ENCODE measurements at places on chromosomes 5 and 9.

GRCh38 chr9:112035166-112035826 lies 138.7 kb downstream of the UGCG start:
- DNase-seq = no peak

DNA sequence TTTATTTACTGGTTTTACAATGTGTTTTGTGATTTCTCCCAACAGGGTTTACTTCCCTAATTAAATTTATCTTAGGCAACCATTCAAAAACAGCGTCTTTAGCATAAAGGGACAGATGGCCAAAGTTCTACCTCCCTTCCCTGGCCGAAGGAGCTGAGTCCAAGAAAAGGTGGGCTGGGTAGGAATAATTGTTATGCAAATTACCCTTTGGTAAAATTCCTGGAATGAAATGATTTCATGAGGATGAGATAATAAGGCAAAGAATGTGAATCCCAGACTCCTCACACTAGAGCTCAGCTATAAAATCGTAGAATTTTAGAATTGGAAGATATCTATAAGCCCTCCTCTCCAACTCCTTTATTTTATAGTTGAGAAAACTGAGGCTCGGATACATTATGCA lies 119.6 kb downstream of the SGCD start:
- DNase-seq = no peak

GRCh38 chr9:78248635-78249034 lies 12.8 kb downstream of the CEP78 start:
- no peak for DNase-seq

DNA sequence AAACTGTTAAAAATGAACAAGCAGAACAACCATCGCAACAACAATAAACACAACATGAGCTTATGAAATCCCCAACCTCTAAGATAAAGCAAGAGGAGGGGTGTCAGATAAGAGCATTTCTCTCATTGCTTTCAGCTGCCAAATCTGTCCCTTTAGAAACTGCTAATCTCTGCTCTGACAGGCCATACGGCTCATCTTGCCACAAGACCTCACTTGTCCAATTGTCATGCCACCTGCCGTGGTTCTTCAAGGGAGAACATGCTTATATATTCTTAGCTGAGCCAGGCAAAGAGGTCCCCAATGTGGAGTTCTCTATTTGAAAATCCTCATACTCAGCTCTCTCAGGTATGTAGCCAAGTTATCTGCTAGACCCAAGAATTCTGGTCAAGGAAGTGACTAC lies 405.0 kb upstream of the TNC start:
- DNase-seq = no peak

DNA sequence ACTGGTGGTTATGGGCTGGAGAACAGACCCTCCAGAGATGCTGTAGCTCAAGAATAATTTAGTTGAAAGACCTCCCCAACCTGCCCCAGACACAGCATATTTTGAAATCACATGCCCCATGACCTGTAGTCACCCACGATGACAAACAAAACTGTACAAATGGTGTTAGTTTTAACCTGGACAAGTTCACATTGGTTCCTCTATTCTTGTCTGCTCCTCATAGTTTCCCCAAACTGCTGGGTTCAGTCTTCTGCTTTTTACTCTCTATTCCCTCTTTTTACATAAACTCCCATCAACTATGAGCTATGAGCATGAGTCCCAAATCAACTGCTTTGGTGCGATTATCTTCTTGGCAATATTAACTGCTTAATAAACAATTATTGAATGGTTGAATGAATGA lies 365.3 kb upstream of the CLINT1 start:
- DNase-seq = no peak

DNA sequence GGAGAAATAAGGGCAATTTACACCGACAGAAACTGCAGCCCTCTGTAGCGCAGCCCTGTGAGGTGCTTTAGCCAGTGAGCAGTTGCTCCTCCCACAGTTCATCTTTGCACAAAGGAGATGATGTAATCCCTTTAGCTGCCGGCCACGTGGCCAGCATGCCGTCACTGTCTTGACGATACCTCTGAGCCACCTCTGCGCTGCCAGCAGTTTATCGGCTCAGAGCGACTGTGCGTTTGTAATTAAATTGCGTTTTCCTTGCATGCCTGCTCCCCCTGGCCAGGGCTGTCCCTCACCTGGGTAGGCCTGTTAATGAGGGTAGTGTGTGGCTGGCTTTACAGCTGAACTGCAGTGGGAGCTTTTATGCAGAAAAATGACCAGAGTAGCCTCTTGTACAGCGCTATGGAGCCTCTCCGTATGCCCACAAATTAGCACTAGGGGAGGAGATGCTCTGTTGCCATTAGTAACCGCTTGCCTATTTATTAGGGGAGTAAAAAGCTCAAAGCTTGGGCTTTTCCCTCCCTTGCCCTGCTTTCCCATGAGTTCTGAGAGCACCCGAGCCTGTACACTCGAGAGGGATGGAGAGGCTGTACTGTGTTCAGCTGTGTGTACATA lies 107.0 kb downstream of the TRIO start:
- DNase-seq = peak; percentile 38

DNA sequence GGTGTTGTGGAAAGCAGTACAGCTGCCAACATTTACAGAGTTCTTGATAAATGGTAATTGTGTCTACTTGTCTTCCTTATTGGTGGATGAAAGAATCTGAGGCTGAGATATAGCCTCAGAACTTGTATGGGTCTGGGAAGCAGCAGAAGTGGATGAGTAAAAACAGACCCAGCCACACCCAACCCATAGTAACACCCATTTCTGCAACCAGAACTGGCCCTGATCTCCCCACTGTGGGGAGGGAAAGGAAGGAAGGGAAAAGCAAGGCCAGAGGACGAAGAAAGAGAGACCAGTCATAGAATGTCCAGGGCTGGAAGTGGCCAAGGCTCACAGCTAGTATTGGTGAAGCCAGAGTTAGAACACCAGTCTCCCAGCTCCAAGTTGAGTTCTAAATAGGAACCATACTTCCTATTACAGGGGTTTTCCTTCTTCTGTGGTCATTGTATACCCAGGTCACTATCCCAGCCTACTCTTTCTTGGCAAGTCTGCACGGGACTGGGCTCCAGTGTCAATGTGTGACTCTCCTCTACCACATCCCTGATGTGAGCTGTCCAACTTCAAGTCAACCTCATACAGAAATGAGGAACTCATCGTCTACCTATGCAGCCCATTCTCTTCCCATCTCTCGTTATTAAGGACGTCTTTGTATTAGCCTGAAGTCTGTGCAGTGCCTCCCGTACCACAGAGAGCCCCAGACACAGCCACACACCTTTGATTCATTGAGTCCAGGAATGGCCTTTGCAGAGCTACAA lies 35.9 kb downstream of the ITK start:
- no peak for DNase-seq

DNA sequence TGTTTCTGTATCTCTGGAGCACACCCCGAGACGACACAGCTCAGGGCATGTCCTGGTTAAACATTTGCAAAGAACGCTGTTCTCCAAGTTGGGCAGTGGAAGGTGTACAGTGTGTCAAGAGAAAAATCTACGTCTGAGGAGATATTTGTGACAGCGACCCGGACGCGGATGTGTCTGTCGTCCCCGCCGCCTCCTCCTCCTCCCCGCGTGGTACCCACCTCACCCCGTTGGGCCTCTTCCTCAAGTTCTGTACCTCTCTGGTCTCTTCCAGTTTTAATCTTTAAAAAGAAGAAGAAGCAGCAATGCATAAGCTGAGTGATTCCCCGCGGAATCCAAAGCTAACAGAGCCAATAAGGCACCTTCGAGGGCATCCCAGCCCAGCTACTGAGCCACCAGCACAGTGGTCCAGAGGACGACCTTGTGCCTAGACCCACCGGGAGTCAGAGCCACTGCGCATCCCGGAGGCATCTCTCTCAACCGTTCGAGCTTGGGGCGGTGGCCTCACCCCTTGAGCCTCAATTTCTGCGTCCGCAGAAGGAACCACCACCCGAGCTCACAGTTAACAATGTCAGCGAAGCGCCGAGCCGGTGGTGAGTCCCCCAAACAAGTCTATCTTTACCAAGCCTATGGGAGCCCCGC lies 467 bp downstream of the C9orf78 start:
- no peak for DNase-seq

- DNase-seq = no peak
These were observed 35.8 kb downstream of the VLDLR start for GRCh38 chr9:2657427-2657826.

- DNase-seq = no peak
These were observed 101.1 kb upstream of the GNAQ start for GRCh38 chr9:78132701-78133058.

GRCh38 chr5:38938424-38938823 lies 92.6 kb downstream of the OSMR start:
- no peak for DNase-seq

GRCh38 chr5:4905674-4906520 lies 234.2 kb upstream of the ADAMTS16 start:
- no peak for DNase-seq

- DNase-seq = no peak
These were observed 29.0 kb upstream of the CCDC112 start for GRCh38 chr5:115325296-115325959.

DNA sequence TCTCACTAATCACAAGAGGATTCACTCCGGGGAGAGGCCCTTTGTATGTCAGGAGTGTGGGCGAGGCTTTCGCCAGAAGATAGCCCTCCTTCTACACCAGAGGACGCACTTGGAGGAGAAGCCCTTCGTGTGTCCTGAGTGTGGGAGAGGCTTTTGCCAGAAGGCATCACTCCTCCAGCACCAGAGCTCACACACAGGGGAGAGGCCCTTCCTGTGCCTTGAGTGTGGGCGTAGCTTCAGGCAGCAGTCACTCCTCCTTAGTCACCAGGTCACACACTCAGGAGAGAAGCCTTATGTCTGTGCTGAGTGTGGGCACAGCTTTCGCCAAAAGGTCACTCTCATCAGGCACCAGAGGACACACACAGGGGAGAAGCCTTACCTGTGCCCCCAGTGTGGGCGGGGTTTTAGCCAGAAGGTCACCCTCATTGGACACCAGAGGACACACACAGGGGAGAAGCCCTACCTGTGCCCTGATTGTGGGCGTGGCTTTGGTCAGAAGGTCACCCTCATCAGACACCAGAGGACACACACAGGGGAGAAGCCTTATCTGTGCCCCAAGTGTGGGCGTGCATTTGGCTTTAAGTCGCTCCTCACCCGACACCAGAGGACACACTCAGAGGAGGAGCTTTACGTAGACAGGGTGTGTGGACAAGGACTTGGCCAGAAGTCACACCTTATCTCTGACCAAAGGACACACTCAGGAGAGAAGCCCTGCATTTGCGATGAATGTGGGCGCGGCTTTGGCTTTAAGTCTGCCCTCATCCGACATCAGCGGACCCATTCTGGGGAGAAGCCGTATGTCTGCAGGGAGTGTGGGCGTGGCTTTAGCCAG lies 27.8 kb downstream of the NUTM2F start:
- no peak for DNase-seq

GRCh38 chr5:89147031-89147430 lies 264.0 kb upstream of the MEF2C start:
- DNase-seq = no peak

- DNase-seq = no peak
These were observed 72.4 kb upstream of the CXCL14 start for GRCh38 chr5:135651156-135651555.

DNA sequence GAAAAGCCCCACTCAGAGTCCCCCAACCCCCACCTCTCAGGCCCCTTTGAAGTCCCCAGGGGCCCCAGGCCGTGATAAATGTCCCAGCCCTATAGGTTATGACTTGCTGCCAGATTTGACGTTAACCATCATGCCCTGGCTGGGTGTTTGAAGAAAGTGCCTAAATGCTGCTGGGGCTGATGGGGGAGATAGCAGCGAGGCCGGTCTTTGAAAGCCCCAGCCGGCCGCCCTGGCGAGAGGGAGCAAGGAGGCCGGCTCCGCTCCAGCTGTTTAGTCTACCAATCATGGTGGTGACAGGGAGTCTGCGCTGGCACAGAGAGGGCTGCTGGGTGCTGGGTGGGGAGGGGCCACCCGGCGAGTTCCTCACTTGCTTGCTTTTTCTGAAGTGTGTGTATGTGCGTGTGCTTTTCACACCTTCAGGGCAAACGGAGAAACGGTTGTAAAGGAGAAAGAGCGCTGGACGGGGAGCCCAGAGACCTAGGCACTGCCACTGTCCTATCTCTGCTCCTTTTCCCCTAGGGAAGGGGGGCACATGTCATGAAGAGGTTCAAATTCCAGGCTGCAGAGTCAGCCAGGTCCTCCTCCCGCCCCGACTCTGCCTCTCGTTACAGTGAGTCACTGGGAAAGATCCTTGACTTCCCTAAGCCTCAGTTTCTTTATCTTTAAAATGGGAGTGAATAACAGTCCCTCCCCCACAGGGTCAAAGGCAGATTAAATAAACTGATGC lies 126.1 kb upstream of the HAND1 start:
- no peak for DNase-seq

- no peak for DNase-seq
These were observed 72.3 kb downstream of the HCN1 start for GRCh38 chr5:45623832-45624231.

GRCh38 chr5:1204693-1205242 lies 3.4 kb downstream of the SLC6A19 start:
- DNase-seq = peak; percentile 9

DNA sequence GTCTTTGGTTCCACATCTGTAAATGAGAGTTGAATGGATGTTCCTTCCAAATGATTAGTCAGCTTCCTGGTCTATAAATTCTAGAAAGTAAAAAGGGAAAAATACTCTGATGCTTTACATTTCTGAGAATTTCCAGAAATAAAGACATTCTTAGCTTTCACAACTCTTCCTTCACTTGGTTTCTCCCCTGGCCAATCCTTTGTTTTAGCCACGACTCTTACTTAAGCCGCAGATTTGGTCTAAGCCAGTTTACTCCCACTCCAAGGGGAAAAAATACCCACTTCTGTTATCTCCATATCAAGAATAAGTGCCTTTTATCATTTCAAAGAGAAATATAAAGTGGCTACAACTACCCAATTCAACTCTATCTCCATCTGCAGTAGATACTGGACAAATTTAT lies 29.7 kb downstream of the PWWP2A start:
- no peak for DNase-seq

DNA sequence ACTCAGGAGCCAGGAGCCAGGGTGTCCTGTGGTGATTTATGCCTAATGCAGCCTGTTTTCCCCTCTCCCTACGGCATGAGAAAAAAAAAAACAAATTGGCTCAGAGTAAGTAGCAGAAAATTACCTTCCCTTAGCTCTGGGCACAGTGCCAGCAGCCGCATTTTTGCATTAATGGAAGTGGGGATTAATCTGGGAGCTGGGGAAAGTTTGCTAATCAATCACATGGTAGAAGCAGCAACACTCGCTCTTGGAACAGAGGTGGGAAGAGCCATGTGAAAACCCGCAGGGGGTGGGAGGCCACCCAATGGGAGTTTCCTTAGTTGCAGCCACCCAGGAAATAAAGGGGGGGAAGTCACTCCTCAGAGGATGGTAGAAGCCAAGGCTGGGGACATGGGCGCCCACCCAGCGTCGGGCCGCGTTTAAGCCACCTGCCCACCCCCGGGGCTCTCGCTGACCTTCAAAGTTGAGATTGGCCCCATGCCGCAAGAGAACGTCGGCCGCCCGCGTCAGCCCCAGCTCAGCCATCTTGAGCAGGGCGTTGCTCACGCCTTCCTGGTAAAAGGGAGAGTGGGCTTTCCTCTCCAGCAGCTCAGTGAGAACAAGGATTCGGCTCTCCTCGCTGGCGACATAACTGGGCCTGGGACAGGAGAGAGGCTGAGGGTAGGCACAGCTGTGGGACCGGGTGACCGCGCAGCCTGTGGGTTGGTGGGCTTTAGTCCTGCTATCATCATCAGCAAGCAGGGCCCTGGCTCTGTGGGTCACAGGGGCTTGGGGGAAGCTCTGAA lies 1.7 kb downstream of the ASB6 start:
- no peak for DNase-seq

GRCh38 chr5:33938507-33938796 lies 2.3 kb downstream of the RXFP3 start:
- no peak for DNase-seq

Measured in kidney capillary endothelial cell (primary cell).